HuH-7 (cell line): ENCODE measurements at places on chromosomes 2 and 18.

DNA sequence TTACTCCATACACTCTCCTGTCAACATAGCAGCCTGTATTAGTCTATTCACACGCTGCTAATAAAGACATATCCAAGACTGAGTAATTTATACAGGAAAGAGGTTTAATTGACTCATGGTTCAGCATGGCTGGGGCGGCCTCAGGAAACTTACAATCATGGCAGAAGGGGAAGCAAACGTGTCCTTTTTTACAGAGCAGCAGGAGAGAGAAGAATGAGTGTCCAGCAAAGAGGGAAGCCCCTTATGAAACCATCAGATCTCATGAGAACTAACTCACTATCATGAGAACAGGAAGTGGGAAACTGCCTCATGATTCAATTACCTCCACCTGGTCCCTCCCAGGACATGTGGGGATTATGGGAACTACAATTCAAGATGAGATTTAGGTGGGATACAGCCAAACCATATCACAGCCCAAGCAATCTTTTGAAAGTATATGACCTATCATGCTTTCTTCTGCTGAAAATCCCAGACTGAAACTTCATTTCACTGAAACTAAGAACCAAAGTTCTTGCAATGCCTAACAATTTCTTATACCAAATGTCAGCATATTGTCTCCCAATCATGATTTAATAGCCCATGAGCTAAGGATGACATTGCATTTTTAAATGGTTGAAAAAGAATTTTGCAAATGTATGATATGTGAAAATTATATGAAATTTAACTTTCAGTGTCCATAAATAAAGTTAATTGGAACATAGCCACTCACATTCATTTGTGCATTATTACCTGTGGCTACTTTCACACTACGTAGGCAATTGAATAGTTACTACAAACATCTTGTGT lies 686.8 kb upstream of the ZEB2 start:
- DNase-seq, result no peak

- DNase-seq, result no peak
These were observed 175.3 kb upstream of the LYPD1 start for GRCh38 chr2:132845339-132845738.

DNA sequence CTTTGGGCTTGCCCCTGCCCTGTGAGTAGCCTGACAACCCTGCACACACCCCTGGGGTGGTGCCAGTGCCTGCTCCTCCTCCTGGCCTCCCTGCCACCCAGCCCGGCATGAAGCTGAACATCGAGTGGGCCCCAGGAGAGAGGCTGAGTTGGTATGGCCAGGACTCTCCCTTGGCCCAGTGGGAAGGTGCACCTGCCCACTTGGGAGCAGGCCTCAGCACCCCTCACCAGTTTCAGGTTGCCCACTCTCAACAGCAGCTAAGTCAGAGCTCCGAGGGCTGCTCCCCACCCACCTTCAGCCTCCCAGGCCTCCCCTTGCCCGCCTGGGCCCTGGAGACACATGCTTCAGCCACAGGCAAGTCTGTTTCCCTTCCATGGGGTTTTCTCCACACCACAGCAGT lies 203.1 kb downstream of the KLHL29 start:
- DNase-seq, result no peak

- DNase-seq, result no peak
These were observed 43.5 kb upstream of the CTLA4 start for GRCh38 chr2:203824057-203824456.

- no peak for DNase-seq
These were observed 289.1 kb downstream of the NBAS start for GRCh38 chr2:15271941-15272542.

GRCh38 chr18:56559044-56559443 lies 79.3 kb downstream of the TXNL1 start:
- no peak for DNase-seq

GRCh38 chr2:29871541-29871940 lies 49.8 kb downstream of the ALK start:
- DNase-seq, result no peak

DNA sequence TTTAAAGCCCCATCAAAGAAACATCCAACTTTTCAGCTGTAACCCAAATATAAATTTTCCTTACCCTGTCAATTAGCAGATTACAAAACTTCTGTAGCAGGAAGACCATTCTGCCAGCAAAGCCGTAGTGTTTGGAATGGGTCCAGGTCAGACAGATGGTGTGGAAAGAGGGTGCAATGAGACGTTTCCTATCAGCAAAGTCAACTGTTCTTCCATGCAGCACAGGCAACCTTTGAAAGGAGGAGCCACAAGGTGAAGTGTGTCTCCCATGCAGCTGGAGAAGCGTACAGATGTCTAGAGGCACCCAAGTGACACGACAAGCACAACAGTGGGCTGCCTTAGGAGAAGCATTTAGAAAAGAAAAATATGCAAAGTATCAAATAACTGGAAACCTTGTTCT lies 83.7 kb downstream of the SP3 start:
- DNase-seq, result no peak

DNA sequence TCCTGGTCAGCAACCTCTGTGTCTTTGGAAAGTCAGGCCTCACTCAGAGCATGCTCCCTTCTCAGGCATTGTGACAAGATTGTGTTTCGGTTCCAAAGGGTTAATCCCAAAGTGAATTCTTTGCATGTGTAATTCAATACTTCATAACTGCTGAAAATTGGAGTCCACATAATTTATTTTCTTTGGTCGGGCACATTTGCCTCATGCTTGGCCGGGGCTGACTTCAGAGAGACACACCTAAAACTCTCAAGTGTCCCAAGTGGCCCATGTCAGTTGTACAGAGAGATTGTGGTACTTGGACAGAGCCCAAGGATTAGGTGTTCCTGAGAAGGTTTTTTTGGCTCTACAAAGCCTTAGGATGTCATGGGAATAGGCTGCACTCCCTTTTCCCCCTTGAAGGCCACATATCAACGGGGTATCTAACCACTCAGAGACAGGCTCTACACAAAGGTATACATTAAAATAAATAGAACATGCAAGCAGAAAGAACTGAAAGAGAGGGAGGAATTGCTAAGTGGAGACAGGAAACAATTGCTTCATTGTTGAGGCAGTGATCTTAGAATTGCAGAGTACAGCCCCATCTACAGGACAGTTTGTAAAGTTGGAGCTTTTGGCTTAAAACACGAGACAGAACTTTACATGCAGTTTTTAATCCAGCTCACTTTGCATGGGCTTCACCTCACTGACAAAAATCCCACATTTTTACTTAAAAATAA lies 1232.3 kb upstream of the ZEB2 start:
- no peak for DNase-seq

GRCh38 chr2:216695401-216695821 lies at the start of gene IGFBP5:
IGFBP5 (minus strand) TSS chr2:216695549; CDS start chr2:216694775, 774 bp downstream.
- no peak for DNase-seq

DNA sequence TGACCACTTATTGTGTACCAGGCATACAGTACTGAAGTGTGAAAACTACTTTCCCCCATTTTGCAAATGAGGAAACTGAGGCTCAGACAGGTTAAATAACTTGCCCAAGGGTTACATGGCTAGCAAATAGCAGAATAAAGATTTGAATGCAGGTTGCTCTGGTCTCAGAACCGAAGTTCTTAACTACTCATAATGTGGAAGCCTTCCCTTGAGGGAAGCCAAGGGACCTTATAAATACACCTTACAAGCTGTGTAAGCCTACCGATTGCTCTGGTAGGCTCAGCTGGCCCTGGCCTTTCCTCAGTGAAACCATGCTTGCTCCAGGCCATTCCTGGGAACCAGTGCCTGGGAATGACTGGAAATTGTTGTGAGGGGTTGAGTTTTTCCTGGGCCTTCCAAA lies 114.6 kb upstream of the CDCA7 start:
- no peak for DNase-seq

DNA sequence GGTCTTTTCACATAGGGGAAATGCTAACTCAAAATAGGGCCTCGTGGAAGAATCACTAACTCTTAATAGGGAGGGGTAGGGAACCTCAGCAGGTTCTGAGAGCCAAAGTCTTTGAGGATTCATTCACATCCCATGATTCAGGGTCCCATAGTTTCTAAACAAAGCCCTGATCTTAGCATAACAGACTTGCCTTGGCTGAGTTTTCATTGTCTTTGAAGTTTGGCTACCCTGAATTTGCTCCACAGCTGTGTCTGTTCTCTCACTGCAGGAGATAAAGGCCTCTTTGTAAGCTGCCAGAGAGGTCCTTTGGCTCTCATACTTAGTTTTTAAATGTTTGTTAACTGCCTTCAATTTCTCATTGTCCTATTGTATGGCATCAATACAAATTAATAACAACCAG lies 54.5 kb downstream of the ZDBF2 start:
- DNase-seq, result no peak

DNA sequence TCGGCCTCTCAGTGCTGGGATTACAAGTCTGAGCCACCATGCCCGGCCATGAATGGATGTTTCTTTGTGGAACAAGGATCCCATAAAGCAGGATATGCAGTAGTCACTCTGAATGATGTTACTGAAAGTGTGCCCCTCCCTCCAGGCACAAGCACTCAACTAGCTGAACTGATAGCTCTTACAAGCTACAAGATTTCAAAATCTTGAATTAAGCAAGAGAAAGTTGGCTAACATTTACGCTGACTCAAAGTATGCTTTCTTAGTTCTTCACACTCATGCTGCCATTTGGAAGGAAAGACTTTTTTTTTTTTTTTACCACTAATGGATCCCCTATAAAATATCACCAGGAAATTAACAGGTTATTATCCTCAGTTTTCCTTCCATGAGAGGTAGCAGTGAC lies 549.0 kb upstream of the PKDCC start:
- DNase-seq, result no peak

DNA sequence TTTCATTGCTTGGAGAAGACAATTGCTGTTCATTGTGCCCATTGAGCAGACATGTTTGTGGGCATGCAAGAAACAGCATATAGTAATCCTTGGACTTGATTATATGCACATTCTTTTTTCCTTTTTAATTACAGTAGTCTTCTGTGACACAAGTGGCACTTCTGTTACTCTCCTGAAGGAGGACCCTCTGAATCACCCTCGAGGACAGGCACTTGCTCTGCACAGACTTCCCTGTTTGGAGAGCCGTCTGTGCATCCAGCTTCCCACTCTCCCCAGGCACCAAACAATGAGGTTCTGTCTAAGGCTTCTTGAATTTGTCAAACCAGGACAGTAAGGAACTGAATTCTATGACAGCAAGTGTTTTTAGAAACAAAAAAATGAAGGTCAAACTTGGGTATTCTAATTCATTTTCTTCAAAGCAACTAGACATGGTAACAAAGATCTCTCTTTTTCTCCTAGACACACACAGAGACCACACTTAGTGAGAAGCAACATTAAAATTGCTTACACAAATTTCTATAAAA lies 844.6 kb upstream of the ID2 start:
- DNase-seq, result no peak

DNA sequence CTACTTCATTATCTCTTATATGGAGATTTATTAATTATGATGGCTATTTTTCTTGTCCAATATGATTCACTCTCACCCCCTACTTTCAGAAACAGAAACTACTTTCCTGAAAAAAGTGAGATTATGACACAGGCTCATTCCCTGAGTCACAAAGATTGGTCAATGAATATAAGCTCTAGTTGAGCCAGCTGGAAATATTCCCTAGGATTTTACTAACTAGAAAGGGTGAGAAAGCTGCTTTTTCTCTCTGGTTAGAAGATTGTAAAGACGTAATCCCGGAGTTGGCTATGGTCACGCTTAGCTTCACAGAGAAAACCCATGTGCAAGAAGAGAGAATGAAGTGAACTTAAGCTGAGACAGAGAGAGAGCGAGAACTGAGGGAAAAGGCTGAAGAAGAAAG lies 223.7 kb upstream of the SMAD7 start:
- DNase-seq, result no peak

GRCh38 chr2:112876971-112877361 lies 34.0 kb upstream of the IL37 start:
- no peak for DNase-seq

GRCh38 chr2:163453920-163454319 lies 281.9 kb downstream of the FIGN start:
- DNase-seq, result no peak

GRCh38 chr2:236558993-236559978 lies 10.3 kb upstream of the ACKR3 start:
- DNase-seq, result no peak

DNA sequence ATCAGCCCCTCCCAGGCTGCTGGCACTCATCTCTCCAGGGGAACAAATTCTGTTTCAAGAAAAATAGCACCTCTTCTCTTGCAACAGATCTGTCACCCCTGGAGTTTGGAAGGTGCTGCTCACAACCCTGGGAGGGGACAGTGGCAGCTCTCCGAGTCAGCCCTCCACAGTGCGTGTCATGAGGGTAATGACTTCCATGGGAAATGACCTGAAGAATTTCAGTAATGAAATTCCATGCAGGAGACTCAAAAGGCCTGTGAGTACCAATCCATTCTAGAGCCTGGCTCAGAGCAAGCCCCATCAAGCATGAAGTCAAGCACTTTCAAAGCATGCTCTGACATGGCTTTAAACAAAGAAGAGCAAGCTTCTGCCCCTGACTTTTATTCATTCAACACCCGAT lies 276.3 kb upstream of the PARD3B start:
- no peak for DNase-seq

DNA sequence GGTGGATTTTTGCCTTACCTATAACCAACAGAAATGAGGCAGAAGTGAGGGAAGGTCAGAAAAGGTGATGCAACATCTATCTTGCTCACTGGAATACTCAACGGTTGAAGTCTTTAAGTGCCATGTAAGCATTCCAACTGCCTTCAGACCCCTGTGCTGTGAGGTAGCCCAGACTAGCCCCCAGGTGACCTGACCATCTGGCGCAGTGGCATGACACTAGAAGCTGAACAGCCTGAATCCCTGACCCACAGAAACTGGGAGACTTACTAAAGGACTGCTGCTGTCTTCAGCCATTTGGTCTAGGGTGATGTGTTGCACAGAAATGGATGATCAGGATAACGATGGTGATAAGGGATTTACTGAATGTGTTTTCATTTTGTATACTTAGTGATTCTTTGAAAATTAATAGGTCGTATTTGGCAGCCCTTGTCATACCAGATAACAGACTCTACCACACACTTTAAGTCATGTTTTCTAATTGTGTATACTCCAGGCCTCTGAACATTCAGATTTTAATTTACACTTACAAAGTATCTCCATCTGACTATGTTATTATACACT lies 161.5 kb downstream of the STK39 start:
- no peak for DNase-seq

DNA sequence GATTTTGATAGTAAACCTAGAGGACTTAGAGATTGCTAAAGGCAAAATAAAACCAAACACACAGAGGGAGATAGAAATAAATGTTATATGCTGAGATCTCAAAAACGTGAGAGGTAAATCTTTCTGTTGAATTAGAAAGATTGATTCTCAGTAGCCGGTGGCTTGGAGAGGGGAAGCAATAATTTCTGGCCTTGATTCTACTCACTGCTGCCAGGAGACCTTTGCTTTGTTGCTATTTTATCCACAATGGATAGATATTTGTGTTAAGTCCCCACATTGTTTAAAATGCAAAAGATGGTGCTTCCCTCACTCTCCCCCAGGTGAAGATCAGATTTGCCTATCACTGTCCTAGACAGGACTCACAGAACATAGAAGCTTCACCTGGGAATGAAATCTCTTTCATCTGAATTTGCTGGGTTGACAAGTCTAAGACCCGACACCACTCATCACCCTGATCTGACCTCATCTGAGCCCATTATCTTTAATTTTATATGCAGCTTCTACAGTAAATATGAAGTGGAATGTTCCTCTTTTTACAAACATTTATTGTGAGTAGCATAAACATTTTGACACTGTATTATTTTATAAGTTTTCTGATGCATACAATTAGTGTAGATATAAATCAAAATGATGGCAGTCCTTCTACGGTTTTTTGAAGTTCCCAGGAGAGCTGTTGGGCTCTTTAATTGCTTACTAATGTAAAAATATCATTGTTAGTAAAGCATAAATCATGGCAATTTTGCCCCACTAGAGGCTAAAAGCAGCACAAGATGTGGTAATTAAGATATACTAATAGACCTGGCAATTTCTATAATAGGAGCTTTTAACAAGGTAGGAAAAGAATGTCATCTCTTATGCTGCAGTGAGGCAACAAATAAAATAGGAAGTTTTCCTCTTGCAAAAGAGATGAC lies 149.7 kb downstream of the DCC start:
- no peak for DNase-seq
